Sigmoid colon (tissue), 7 donors: ENCODE measurements at places on chromosomes 2 and 18. TPM values are rescaled to one million over a fixed set of nuclear protein-coding genes. Genes with fewer than 3 reads are reported as not detected.

The CPS1 gene
- 0.99 TPM for total RNA-seq

The CCDC148 gene
- total RNA-seq, result not detected

The CHRND gene
- total RNA-seq, result not detected

The STARD6 gene
- total RNA-seq, result not detected

The BMP10 gene
- not detected for total RNA-seq

The IL1F10 gene
- not detected for total RNA-seq

The CD207 gene
- total RNA-seq, result not detected

The KCNG2 gene
- total RNA-seq, result not detected

The C2orf80 gene
- not detected for total RNA-seq

The SLC5A7 gene
- 2.9 TPM for total RNA-seq

The KIAA2012 gene
- 0.16 TPM for total RNA-seq

The RALB gene
- total RNA-seq, result 47.9 TPM

The LCT gene
- total RNA-seq, result under 0.01 TPM

The STPG4 gene
- total RNA-seq, result 1.1 TPM

The C2orf72 gene
- 2.2 TPM for total RNA-seq

The PPP1CB gene
- 547 TPM for total RNA-seq

The PLA2R1 gene
- 19.7 TPM for total RNA-seq

The LAMA3 gene
- total RNA-seq, result 10.3 TPM

The MAP2 gene
- 8.4 TPM for total RNA-seq

The CYBRD1 gene
- 250 TPM for total RNA-seq

The ABCG8 gene
- total RNA-seq, result not detected

The CXCR1 gene
- not detected for total RNA-seq

The LRRTM4 gene
- 0.49 TPM for total RNA-seq

The GPR75 gene
- total RNA-seq, result 1.4 TPM

The UGT1A10 gene
- not detected for total RNA-seq

The POTEF gene
- total RNA-seq, result not detected

The MFF gene
- 109 TPM for total RNA-seq

The CIB4 gene
- not detected for total RNA-seq

The ANKAR gene
- 26.0 TPM for total RNA-seq

The ZNF521 gene
- 12.0 TPM for total RNA-seq

The MEP1B gene
- not detected for total RNA-seq

The DSC2 gene
- total RNA-seq, result 3.3 TPM

The AGBL5 gene
- total RNA-seq, result 23.3 TPM

The APLF gene
- 17.8 TPM for total RNA-seq

The MYOM1 gene
- total RNA-seq, result 37.7 TPM

The HOXD13 gene
- 33.5 TPM for total RNA-seq

The GYPC gene
- total RNA-seq, result 106 TPM

The GULP1 gene
- total RNA-seq, result 56.1 TPM
